Smooth muscle cell of the pulmonary artery (primary cell): ENCODE measurements at places on chromosomes 11 and 22. TPM values are rescaled to one million over a fixed set of nuclear protein-coding genes. Genes with fewer than 3 reads are reported as not detected.

Gene RAB30
- total RNA-seq = 37.6 and 40.5 TPM in 2 replicates

Gene GAL3ST1
- total RNA-seq = 0.23 and 0.39 TPM in 2 replicates

Gene NNMT
- 384 and 446 TPM in 2 replicates for total RNA-seq

Gene SLC22A9
- not detected in 2 replicates for total RNA-seq

Gene KRTAP5-10
- total RNA-seq = not detected in 2 replicates

Gene WT1
- total RNA-seq = 0.07 TPM in 1 of 2 replicates, not detected in the other

Gene FOLR1
- total RNA-seq = not detected in 2 replicates

Gene UPK3A
- not detected in 2 replicates for total RNA-seq

Gene OOSP4A
- not detected in 2 replicates for total RNA-seq

Gene GVQW3
- 1.4 and 1.9 TPM in 2 replicates for total RNA-seq

Gene TMEM86A
- total RNA-seq = 0.30 and 0.33 TPM in 2 replicates

Gene MGAT3
- total RNA-seq = 1.3 and 4.2 TPM in 2 replicates

Gene GPHA2
- total RNA-seq = not detected in 2 replicates

Gene SNX32
- 1.3 and 4.0 TPM in 2 replicates for total RNA-seq

Gene MUC5AC
- total RNA-seq = not detected in 2 replicates

Gene NAA40
- 10.9 and 13.8 TPM in 2 replicates for total RNA-seq
